ENCODE measurements at places on chromosomes 12 and 14. TPM values are rescaled to one million over a fixed set of nuclear protein-coding genes. Genes with fewer than 3 reads are reported as not detected.
A peak's percentile ranks its signal among the peaks of the same experiment; 100 is the strongest.

Gene AICDA
- total RNA-seq: 0.11 TPM

Gene WIF1
- not detected for total RNA-seq

Gene CLEC6A
- not detected for total RNA-seq

DNA sequence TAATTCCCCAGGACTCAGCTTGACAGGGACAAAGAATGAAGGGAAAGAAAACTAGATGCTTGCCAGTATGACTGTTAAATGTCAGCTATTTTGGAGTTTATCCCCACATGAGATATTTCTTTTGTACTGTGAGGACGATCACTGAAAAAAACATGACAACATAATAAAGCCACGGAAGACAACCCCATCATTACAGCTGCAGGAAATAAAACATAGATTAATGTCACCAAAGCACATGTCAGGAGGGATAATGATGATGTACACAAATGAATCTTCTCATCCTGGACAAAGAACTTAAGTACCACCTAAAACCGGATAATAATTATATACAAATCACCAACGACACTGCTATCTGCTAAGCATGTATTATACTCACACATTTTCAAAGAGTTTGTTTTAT, 84.6 kb upstream of the GRIP1 start:
- DNase-seq: no peak
- H3K36me3 ChIP-seq: no peaks in the 10 kb centered on the region
- no peak overlapping the region for H3K4me3 ChIP-seq
- no peaks in the 10 kb centered on the region for H3K27me3 ChIP-seq

DNA sequence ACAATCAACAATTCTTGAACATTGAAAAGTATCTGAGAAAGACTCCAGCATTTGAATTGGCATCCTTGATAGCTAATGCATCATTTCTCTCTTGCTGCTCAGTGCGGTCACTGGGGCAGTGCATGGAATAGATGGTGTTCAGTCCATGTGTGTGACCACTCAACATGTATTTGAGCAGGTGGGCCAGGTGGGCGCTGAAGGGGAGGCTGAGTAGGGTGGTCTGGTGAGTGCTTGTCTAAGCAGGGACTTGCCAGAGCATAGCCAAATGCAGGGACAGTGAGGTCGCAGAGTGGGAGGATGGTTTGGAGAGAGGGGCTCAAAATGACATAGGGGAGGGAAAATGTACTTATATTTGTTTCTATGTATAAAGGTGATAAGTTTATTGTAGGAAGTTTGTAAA, 409.0 kb downstream of the TMEM121 start:
- no peaks in the 10 kb centered on the region for H3K36me3 ChIP-seq
- H3K4me1 ChIP-seq: no peaks in the 10 kb centered on the region
- no peak for DNase-seq
- H3K4me3 ChIP-seq: no peak overlapping the region
- no peak overlapping the region for H3K27ac ChIP-seq

- peaks cover 53% of the 10 kb centered on the region for H3K27me3 ChIP-seq
- no peak for DNase-seq
- H3K4me3 ChIP-seq: no peak overlapping the region
These were observed 92.7 kb downstream of the PHETA1 start for GRCh38 chr12:111276146-111276545.

Gene TEDC1
- total RNA-seq: 20.1 TPM

GRCh38 chr12:228846-229200, 14.9 kb upstream of the SLC6A12 start:
- no peaks in the 10 kb centered on the region for H3K4me1 ChIP-seq
- H3K36me3 ChIP-seq: no peaks in the 10 kb centered on the region
- peaks cover 10% of the 10 kb centered on the region for H3K27me3 ChIP-seq
- H3K27ac ChIP-seq: no peak overlapping the region
- no peak overlapping the region for H3K4me3 ChIP-seq

DNA sequence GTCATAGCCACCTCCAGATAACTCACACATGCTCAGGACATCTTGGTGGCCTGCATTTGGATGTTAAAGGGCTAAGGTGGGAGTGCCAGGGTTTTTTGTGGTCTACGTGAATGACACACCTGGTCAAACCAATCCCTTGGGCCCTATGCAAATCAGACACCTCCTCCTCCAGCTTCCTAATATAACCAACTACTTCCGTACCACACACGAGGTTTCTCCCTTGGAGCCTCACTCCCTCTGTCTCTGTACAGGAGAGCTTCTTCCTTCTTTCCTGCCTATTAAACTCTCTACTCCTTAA, 19.6 kb downstream of the APOBEC1 start:
- DNase-seq: no peak
- H3K27me3 ChIP-seq: no peaks in the 10 kb centered on the region
- no peak overlapping the region for H3K27ac ChIP-seq
- no peaks in the 10 kb centered on the region for H3K36me3 ChIP-seq
- H3K4me1 ChIP-seq: no peaks in the 10 kb centered on the region

DNA sequence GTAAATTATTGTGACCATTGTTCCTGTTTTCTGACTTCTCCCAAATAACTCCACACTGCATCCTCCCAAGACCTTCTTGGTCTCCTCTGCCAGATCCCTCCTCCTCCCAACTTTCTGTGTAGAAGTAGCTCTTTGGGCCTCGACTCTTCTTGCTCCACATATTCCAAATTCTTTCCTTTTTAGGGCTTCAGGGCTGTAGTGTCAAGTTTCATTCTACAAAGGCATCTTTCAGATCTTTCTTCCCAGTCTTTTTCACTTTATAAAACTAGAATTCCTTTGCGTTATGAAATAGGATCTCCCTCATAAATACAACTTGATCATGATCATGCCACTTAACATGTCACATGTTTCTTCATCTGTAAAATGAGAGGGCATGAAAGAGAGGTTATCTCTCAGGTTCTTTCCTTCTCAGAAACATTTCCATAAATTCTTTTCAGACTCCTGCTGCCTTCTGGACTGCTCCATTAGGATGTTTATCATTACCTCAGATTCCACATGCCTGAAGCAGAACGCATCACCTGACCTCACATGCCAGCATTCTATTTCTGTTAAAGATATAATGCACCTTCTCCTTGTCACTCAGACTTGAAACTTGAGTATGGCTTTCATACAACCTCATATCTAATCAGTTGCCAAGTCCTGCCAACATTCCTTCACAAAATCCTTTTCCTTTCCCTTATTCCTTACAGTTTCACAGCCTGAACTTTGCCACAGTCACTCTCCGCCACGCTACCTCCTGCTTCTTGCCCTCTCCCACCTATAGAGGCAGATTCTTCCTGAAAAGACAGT, 8.5 kb downstream of the SLC38A1 start:
- H3K27ac ChIP-seq: 0 out of 3 replicates have a peak overlapping the region, but pooled peaks have one; percentile 6
- no peaks in the 10 kb centered on the region for H3K27me3 ChIP-seq
- no peak overlapping the region for H3K4me3 ChIP-seq
- DNase-seq: no peak
- peaks cover 9% of the 10 kb centered on the region for H3K4me1 ChIP-seq
- H3K36me3 ChIP-seq: peaks cover 38% of the 10 kb centered on the region

Gene LRIG3
- total RNA-seq: 0.13 TPM

DNA sequence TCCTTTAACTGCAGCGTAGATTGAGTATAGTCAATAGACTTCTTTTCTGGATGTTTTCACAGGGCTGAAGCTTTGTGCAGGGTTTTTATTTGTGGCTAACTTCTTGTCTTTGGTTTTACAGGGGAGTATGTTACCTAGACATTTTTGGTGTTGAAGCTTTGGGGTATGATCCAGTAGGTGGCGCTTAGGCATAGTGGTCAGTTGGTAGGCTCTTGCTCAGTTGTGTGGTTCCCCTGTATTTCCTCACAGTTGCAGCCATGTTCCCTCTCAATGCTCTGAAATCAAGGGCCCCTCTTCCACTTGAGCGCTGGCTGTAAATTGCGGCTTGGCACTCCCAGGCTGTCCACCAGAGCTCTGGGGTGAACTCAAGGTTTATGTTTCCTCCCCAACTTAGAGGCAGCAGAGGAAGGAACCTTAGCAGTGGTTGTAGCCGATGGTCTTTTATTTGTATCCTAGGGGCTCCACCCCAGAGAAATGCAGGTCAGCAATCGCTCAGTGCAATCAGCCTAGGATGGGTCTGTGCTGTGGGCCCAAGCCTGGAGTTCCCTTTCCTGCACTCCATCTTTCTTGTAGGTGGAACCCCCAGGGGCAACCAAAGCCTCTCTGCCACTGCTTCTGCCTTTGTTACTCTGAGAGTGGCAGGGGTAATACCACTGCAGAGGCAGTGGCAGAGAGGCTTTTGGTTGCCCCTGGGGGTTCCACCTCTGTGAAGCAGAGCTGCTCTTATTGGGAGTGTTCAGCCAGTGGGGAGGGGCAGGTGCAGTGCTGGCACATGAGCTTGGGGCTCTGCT, 55.1 kb downstream of the CMAS start:
- H3K36me3 ChIP-seq: no peaks in the 10 kb centered on the region
- DNase-seq: no peak
- no peaks in the 10 kb centered on the region for H3K4me1 ChIP-seq
- no peak overlapping the region for H3K4me3 ChIP-seq
- no peaks in the 10 kb centered on the region for H3K27me3 ChIP-seq

DNA sequence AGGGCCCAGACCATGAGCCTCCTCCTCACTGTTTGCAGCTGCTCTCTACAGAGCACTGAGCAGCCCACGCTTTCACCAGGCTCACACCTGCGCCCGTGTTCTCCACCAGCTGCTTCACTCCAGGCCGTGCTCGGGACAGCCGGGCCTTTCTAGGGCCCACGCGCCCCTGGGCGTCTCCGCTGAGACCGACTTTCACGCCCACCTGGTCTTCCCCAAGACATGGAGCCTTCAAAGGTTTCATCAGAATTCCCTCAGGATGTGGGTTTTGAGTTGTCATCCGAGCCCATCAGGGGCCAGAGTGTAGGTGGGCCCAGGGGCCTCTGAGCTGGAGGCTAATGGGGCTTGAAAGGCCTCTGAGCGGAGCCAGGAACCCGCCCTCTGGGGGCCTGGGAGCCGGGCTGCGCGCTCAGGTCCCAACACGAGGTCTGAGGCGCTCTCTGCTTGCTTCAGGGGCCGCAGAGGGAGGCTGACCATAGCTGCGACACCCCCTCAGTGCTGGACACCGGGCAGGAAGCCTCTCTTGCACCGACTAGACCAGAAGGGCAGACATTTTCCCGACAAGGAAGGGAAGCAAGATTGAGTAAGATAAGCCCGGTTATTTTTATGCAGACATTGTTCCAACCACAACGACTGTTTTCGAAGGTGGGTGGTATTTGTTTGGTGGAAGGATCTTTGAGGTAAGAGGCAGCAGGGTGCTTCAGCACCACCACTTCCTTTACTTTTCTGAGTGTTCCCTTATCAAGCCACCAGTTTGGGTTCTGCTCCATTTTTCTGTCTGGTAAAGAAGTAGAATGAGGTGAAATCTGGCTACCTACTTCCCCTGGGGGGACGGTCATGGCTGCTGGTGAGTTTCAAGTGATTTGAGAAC, 125.0 kb upstream of the FUT8 start:
- no peak overlapping the region for H3K4me3 ChIP-seq
- H3K27ac ChIP-seq: no peak overlapping the region
- H3K4me1 ChIP-seq: peaks cover 8% of the 10 kb centered on the region

DNA sequence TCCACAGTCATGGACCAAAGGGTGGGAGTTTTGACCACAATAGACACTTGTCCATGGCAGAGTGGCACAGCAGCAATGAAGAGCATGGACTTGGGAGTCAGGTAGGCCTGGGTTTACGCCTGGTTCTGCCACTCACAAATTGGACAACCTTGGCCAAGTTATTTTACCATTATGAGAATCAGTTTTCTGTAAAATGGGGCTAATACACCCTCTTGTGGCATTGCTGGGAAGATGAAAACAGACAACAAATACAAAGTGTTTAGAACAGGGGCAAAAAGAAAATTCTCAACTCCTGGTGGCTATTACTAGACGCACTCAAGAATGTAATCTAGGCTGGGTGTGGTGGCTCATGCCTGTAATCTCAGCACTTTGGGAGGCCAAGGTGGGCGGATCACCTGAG, 2.6 kb downstream of the C12orf43 start:
- peaks cover 5% of the 10 kb centered on the region for H3K4me1 ChIP-seq
- no peak for DNase-seq
- H3K27me3 ChIP-seq: no peaks in the 10 kb centered on the region
- peaks cover 40% of the 10 kb centered on the region for H3K36me3 ChIP-seq
- no peak overlapping the region for H3K27ac ChIP-seq

- no peak for DNase-seq
- H3K36me3 ChIP-seq: no peaks in the 10 kb centered on the region
- no peaks in the 10 kb centered on the region for H3K4me1 ChIP-seq
These were observed 109.2 kb upstream of the FLRT2 start for GRCh38 chr14:85420707-85421106.

DNA sequence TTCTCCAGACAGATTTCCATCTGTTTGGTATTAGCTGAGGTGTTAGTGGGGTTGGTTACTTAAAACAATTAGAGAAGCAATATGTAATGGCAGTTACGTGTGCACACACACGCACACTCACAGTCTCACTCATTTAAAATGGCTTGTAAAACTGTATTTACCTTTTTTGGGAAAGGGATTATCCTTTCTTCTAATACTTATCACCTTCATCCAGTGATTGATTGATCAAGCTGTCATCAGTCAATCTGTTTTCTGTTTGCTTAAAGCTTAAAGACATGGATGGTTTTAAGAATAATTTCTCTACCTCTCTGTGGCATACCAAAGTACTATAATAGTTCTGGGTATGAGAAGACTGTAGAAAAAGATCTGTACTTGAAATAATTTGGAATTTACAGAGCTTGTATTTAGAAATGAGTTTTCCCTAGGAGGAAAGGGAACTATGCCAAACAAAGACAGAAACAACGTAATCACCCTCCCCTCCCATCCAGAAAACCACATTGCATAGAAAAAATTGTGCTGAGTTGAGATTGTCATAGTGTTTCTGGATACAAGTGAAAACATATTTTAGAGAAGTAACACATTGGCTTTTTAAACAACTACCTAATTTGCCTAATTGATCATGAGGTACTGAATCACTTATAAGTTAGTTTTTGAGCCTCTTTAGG, 455.8 kb downstream of the PCNX1 start:
- H3K4me3 ChIP-seq: no peak overlapping the region
- peaks cover 40% of the 10 kb centered on the region for H3K4me1 ChIP-seq
- DNase-seq: no peak
- peak overlapping the region; percentile 93 for H3K27ac ChIP-seq
- H3K27me3 ChIP-seq: no peaks in the 10 kb centered on the region

GRCh38 chr12:51382173-51382572, 9.0 kb downstream of the GALNT6 start:
- H3K4me1 ChIP-seq: peaks cover 3% of the 10 kb centered on the region
- H3K27me3 ChIP-seq: no peaks in the 10 kb centered on the region
- no peak overlapping the region for H3K27ac ChIP-seq
- no peak for DNase-seq
- no peaks in the 10 kb centered on the region for H3K36me3 ChIP-seq

Gene PPP2R5E
- total RNA-seq: 30.3 TPM

- no peak for DNase-seq
- H3K27me3 ChIP-seq: no peaks in the 10 kb centered on the region
- H3K27ac ChIP-seq: no peak overlapping the region
- H3K4me1 ChIP-seq: peaks cover 27% of the 10 kb centered on the region
- H3K36me3 ChIP-seq: no peaks in the 10 kb centered on the region
These were observed 11.4 kb downstream of the MMP14 start for GRCh38 chr14:22847661-22848341.

DNA sequence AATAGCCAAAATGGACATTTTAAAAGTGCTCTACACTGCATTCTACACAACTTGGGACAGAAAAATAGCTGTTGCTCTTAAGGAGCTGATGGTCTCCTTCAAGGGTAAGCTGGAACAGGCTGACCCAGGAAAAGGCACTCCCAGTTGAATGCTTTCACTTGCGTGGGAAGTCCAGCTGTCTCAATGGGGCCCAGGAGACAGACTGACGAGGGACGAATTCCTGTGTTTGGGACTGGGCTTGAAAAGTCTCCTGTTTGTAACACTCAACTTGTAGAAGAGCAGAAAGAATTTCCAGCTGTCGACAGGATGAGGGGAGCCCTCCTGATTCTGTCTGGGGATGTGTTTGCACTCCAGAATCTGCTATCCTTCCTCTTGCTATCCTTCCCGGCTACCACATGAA, 180.8 kb downstream of the ZFP36L1 start:
- H3K27me3 ChIP-seq: no peaks in the 10 kb centered on the region
- no peak overlapping the region for H3K27ac ChIP-seq
- H3K4me1 ChIP-seq: no peaks in the 10 kb centered on the region
